Esophagus (tissue), 2 donors: ENCODE measurements at places on chromosomes 2 and 18. TPM values are rescaled to one million over a fixed set of nuclear protein-coding genes. Genes with fewer than 3 reads are reported as not detected.

ZAP70 gene
- 3.9 TPM for polyA plus RNA-seq

SMIM21 gene
- polyA plus RNA-seq: not detected

CCDC74A gene
- 3.4 TPM for polyA plus RNA-seq

KCNG2 gene
- not detected for polyA plus RNA-seq

MAP3K19 gene
- not detected for polyA plus RNA-seq

CYP27C1 gene
- polyA plus RNA-seq: 0.80 TPM

CNDP2 gene
- 60.0 TPM for polyA plus RNA-seq

PHOSPHO2 gene
- polyA plus RNA-seq: 1.2 TPM

SLC9A2 gene
- polyA plus RNA-seq: 0.06 TPM

TMEM200C gene
- not detected for polyA plus RNA-seq

DYTN gene
- not detected for polyA plus RNA-seq

ACMSD gene
- not detected for polyA plus RNA-seq

SLC11A1 gene
- polyA plus RNA-seq: 1.5 TPM

SP140L gene
- 10.6 TPM for polyA plus RNA-seq

VWC2L gene
- polyA plus RNA-seq: not detected

REG3G gene
- not detected for polyA plus RNA-seq

DNAJC10 gene
- 7.0 TPM for polyA plus RNA-seq

NHEJ1 gene
- 4.4 TPM for polyA plus RNA-seq

DLX2 gene
- not detected for polyA plus RNA-seq

SCYGR6 gene
- polyA plus RNA-seq: not detected

DUSP28 gene
- 3.5 TPM for polyA plus RNA-seq

C1GALT1C1L gene
- polyA plus RNA-seq: 0.26 TPM

DSG1 gene
- polyA plus RNA-seq: 8.4 TPM

HOXD12 gene
- not detected for polyA plus RNA-seq

RIT2 gene
- not detected for polyA plus RNA-seq

CFAP65 gene
- not detected for polyA plus RNA-seq

C2orf66 gene
- polyA plus RNA-seq: 0.16 TPM

REL gene
- polyA plus RNA-seq: 2.2 TPM

IL36RN gene
- polyA plus RNA-seq: 38.4 TPM

RPRM gene
- 0.28 TPM for polyA plus RNA-seq

DSG2 gene
- 3.2 TPM for polyA plus RNA-seq

BARD1 gene
- 5.1 TPM for polyA plus RNA-seq

EFR3B gene
- 0.12 TPM for polyA plus RNA-seq

TUBA4A gene
- 89.0 TPM for polyA plus RNA-seq

CD226 gene
- polyA plus RNA-seq: 0.15 TPM

TFCP2L1 gene
- polyA plus RNA-seq: 4.3 TPM

ZBTB7C gene
- 24.5 TPM for polyA plus RNA-seq

DSEL gene
- 0.18 TPM for polyA plus RNA-seq

BOLL gene
- not detected for polyA plus RNA-seq

NPPC gene
- 2.2 TPM for polyA plus RNA-seq

PKDCC gene
- polyA plus RNA-seq: 3.7 TPM
